ENCODE measurements at places on chromosomes 13 and 19.

DNA sequence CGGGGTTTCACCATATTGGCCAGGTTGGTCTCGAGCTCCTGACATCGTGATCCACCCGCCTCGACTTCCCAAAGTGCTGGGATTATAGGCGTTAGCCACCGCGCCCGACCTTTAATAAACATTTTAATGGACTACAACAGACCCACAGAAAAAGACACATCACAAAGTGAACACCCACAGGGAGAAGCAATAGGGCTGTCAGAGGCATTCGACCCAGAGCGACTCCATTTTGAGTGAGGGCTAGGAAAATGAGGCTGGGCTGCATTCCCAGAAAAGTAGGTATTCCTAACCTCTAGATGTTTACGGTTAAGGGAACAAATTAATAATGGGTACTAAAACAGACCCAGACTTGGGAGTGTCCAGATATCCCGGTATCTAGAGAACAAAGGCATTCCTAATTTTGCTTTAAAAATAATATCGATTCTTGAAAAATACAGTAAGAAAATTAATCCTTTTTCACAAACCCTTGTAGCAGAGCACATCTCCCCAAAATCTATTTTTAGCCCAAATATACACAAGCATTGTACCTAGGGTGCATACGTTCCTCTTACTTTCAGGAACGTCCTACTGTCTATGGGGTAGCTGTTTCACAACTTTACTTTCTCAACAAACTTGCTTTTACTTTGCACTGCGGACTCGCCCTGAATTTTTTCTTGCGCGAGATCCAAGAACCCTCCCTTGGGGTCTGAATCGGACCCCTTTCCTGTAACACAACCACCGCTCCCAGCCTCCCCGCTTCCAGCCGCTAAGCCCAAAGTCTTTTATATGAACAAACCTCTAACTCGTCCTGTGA is 811 bp upstream of the ZNF8 start:
- DNase-seq = no peak

DNA sequence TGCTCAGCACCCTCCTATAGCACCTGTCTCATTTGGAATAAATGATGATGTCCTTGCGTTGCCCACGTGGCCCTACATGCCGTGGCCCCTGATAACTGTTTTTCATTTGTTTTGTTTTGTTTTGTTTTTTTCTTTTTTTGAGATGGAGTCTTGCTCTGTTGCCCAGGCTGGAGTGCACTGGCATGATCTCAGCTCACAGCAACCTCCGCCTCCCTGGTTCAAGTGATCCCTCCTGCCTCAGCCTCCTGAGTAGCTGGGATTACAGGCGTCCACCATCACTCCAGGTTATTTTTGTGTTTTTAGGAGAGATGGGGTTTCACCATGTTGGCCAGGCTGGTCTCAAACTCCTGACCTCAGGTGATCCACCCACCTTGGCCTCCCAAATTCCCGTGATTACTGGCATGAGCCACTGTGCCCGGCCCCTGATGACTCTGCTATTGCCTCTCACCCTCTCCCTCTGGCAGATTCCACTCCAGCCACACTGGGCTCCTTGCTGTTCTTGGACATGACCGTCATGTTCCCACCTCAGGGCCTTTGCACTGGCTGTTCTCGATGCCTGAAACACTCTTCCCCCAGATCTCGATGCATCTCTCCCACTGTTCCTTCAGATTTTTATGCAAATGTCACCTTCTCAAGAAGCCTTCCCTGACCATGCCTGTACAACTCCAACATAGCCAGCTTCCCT is 7.4 kb downstream of the C5AR2 start:
- no peak for DNase-seq

- DNase-seq = peak; percentile 53
Observed at GRCh38 chr13:100588331-100589177, at the start of gene GGACT. GGACT (minus strand) TSS chr13:100588789; CDS start chr13:100532591, 56,198 bp downstream.

GRCh38 chr19:32691291-32691951 is at the start of gene NUDT19:
NUDT19 (plus strand) TSS chr19:32691821; CDS start chr19:32691961, 140 bp downstream.
- DNase-seq = peak; percentile 69

DNA sequence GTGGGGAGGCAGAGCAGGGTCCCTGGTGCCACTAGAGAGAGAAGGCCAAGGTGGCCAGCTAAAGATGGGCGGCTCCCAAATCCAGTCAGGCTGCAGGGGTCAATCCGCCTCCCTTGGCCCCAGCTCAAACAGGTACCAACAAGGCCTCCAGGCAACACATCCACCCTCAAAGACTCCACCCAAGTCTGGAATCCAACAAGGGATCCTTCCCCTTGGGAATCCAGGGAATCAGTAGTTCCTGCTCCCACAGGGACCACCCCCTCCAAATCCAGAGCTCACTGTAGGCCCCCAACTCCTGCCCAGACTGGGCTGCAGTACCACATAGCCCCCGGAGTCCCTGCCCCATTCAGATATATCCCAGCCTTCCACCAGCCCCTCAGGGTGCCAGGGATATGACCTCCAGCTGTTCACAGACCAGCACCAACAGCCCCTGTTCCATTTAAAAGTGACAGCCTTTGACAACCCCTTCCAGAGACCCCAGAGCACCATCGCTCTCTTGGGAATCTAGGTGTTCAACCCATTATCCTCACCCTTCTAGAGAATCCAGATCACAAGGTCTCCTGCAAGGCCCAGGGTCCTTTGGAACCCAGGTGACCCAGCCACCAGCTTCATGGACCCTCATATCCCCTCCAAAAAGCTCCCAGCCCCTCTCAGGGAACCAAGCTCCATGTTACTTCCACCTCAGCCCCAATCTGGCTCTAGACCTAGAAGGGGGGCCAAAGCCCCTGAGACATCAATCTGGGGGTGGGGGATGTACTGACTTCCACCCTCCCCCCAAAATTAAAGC is 3.2 kb downstream of the ERF start:
- DNase-seq = no peak

- peak; percentile 44 for DNase-seq
Observed at GRCh38 chr19:8445488-8446001, 770 bp downstream of the HNRNPM start.

DNA sequence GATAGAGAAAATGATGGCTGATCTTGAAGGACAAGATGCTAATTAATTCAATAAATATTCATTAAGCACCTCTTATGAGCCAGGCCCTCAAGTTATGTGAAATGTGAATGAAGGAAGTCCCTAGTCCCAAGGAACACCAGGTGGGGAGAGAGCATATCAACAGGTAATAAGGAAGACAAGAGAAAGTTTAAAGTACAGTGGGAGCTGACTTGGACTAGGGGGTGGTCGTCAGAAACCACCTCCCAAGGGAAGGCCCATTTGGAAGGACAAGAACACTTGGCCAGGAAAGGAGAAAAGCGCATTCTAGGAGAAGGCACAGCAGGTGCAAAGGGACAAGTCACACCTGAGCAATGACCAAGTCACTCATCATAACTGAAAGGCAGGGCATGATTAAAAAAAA is 72.7 kb downstream of the DOCK9 start:
- no peak for DNase-seq
